Fibroblast of mammary gland (primary cell): ENCODE measurements at places on chromosomes 7 and 10.

GRCh38 chr7:37050801-37051200 is 326.5 kb upstream of the AOAH start:
- no peak for DNase-seq

DNA sequence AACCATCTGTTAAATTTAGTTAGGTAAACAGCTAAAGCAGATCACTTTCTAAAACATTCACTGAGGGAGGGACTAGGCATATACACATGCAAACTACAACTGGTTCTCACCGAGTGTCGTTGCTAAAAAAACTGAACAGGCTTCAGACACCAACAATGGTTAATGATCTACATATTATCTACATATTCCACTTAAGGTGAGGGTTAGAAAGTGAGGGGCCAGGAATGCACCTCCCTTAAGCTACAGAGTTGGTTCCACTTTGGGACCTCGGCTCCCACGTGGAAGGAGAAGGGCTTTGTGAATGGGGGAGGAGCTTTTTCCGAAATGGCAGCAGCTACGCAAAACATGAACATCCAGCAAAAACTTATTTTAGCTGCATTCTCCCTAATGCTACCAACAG is 5.8 kb downstream of the CTBP2 start:
- no peak for DNase-seq

DNA sequence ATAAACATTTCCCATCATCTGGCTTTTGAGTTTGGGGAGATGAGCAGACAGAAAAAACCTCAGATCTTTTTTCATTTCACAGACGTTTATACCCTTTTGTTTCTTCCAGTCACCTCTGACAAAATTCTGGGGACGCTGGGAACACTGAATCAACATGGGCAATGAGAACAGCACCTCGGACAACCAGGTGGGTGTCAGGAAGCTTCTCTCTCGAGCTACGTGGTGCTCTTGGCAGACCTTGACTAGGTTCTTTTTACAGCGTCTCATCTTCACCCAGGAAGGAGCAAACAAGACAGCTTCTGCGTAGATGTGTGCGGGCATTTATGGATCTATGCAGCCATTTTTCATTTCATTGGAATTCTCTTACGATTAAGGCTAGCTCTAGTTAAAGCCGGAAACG is 32.9 kb downstream of the TACC2 start:
- DNase-seq: no peak

DNA sequence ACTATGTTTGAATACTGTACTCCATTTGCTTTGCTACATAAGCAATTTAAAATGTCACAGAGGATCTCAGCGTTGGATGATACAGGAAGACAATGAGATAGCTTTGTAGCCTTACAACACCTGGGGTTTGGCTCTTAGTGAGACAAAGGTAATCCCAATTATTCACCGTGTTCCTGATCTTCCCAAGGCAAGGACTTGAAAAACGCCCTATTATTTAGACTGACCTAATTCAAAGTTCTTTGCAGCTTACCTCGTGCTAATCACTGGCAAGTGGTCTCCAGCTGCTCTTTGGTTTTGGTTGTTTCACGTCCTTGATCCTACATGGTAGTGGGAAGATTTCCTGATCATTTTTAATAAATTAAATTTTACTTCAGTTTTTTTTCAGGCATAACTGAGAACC is 23.0 kb upstream of the C7orf33 start:
- no peak for DNase-seq

DNA sequence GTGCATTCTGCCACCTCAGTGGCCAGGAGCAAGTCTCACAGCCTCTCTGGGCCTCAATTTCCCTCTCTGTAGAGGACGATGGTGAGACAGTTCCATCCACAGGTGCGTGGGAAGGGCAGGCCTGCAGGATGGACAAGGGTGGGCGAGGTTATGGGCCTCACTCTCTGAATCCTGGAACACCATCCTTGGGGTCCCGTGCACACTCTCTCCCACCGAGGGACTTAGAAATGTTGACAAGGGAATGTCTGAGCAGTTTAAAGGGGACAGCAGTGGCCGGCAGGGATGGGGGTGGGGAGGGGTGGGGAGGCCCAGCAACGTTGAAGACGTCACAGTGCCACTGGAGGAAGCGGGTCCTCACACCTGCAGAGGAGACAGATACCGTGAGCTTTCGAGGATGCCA is 111.5 kb downstream of the FOXL3 start:
- no peak for DNase-seq

DNA sequence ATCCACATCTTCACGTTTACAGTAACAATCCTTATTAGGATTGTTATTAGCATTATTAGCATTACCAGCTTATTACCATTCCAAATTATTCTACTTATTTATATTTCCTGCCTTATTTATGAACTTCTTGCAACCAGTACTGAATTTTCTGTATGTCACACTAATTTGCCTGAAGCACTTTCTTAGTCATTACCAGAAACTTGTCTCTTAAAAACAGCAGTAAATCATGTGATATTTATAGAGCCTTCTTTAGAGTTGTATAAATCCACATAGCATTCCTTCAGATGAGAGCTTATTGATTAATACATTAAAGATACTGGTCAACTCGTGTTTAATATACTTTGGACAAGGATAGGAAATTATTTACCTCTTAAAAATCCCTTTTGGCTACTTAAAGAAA is 618.6 kb downstream of the SUGCT start:
- no peak for DNase-seq

- no peak for DNase-seq
These were observed 549.4 kb downstream of the GPAM start for GRCh38 chr10:111634191-111634590.

- DNase-seq: no peak
These were observed 22.7 kb downstream of the RAMP3 start for GRCh38 chr7:45180084-45180986.

DNA sequence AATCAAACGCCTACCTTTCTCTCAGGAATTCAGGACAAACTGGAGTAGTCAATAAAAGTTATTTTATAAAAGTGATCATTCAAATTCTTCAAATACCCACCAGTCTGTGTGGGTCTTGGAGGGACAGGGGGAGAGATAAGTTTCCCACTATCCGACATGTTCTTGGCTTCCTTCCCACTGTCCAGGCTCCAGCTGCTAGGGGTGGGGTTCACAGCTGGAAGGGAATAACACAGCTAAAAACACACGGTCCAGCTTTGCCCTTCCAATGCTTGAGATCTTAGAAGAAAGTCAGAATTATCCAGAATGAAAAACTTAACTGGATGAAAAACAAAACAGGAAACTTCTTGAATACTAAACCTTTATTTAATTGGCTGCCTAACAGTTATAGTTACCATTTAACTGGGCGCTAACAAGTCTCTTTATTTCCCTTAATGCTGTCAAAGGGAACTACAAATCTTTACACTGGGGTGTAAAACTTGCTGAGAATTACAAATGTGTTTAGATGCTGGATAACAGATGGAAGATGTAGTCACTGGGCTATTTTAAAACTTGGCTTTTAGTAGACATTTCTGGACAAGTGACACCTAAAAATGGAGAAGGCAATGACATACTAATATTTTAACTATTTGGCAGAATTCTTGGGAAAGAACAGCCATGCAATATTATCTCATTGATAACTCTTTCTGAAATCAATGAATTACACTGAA is 172.8 kb upstream of the IMMP2L start:
- no peak for DNase-seq

- DNase-seq: peak; percentile 1
These were observed 241.5 kb upstream of the SP8 start for GRCh38 chr7:21028186-21028585.

DNA sequence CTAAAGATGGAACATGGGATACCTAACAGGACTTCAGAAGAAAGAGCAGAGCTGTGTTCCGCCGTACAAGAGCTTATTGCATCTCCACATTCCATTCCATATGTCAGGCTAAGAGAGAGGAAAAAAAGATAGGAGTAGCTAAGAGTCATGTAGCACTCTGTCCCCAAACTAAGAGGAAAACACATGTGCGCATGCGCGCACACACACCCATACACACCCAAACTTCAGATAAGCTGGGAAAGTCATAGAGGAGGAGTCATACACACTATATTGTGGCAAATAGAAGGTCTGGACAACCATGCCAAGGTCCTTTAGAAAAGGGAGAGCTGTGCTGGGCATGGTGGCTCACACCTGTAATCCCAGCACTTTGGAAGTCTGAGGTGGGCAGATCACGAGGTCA is 132.4 kb downstream of the RAB11FIP2 start:
- no peak for DNase-seq

- DNase-seq: no peak
These were observed 4.5 kb downstream of the ZSCAN25 start for GRCh38 chr7:99621271-99621670.

DNA sequence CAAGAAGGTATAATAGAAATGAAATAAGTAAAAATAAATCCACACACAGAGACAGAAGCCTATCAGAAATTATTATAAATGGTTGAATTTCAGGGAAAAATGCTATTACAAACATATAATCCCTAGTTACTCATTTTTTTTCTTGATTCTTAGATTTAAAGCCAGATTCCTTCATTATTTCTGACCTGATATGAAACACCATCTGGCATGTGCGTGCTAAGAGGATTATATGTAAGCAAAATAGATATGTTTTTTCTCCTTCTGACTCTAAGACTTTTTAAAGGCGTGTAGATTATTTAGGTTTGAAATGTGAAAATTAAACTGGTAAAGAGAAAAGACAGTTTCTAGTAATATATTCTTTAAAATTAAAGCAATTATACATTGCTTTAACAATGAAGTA is 236.7 kb upstream of the ETV1 start:
- DNase-seq: no peak

GRCh38 chr10:124101351-124101750 is 8.0 kb upstream of the CHST15 start:
- no peak for DNase-seq

DNA sequence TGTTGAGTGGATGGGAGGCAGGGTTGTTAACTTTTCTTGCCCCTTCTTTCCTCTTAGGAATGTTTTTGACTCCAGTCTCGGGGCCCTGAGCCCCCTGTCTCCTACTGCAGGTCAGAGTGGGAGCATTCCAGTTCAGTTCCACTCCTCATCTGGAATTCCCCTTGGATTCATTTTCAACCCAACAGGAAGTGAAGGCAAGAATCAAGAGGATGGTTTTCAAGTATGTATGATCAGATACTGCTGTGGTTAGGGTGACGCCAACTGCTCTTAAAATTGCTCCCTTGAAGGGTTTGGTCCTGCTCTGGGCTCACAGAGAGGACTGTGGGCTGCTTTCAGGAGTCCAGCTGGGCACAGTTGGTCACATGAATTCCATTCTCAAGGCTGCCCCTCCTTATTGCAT is 22.0 kb downstream of the VWA2 start:
- DNase-seq: peak; percentile 41

- DNase-seq: no peak
These were observed 18.6 kb downstream of the C7orf33 start for GRCh38 chr7:148609045-148609725.

GRCh38 chr10:118445535-118445934 is 103.4 kb upstream of the FAM204A start:
- no peak for DNase-seq

GRCh38 chr7:22962775-22963350 is 51.1 kb downstream of the HYCC1 start:
- DNase-seq: no peak

DNA sequence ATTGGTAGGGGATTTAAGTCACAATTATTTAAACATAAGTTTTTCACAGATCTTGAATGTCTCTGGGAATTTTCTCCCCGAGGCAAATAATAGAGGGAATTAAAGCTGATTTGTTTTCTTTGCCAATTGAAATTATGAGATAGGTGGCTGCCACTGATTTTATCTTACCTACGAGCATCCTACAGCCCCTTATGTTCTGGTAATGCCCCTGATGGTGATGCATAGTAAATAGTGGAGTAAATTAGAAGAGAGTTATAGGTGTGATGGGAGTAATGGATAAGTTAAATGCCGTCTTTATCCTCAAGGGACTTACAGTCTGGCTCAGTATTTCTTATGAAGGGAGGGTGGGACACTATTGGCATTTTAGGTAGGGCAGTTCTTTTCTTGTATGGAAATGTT is 58.1 kb downstream of the HDAC9 start:
- no peak for DNase-seq

DNA sequence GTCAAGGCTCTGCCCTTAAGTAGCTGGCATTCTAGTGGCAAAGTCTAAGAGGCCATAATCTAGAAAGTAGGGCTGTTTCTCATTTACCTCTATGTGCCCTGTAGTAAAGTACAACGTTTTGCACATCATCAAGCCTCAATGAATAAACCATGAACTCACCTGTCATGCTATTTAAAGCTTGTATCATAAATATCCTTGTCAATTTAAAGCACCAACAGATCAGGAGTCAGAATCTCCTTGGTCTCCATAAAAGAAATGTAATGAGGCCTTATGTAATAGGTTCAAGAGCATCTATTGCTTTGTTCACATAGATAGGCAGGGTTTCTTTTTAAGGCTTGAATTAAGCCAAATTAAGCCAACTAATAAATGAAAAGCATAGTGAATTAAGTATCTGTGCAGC is 181.9 kb downstream of the KMT2E start:
- no peak for DNase-seq
